NB4 (cell line): ENCODE measurements at places on chromosomes 7 and 10.

DNA sequence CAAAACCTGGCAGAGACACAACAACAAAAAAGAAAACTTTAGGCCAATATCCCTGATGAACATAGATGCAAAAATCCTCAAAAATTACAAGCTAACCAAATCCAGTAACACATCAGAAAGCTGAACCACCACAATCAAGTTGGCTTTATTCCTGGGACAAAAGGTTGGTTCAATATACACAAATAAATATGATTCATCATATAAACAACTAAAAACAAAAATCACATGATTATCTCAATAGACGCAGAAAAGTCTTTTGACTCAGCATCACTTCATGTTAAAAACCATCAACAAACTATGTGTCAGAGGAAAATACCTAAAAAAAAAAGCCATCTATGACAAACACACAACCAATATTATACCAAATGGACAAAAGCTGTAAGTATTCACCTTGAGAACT lies 283.5 kb downstream of the THSD7A start:
- no peak for DNase-seq

DNA sequence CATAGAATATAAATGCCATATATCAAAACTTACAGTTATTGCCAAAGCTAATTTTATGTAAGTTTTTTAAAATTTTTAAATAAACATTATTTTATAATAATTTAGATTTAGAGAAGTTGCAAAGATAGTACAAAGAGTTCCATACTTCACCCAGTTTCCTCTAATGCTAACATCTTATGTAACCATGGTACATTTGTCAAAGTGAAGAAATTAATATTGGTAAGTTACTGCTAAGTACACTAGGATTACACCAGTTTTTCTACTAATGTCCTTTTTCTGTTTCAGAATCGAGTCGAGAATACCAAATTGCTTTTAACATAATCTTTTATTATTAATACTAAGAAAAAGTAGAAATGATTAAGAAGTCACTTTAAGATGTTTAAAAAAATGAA lies 29.2 kb downstream of the CSGALNACT2 start:
- no peak for DNase-seq

DNA sequence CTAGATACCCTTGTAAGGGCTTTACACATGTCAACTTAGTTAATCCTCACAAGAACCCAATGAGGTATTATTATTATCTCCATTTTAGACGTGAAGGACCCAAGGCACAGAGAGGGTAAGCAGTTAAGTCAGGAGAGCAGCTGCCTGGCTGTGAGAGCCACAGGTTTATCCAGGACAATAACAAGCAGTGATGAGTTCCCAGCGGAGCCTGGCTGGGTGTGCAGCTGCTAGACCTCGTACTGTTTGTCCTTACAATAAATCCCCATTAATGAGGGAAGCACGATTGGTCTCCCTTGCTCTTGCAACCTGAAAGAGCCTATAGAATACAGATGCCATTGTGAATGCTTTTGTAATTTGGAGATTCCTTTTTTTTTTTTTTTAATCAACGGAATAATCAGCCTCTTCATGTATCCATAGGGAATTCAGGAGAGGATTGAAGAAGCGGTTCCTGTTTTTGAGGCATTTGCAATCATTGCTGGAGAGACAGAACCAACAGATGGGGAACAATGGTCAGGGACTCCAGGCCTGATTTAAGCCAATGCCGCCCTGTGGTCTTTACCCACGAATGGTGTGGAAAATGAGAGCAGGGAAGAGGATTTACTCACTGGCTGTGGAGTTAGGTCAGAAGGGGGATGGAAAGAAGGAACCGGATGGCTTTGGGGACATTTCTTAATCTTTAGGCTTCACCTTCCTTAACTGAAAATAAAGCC lies 12.3 kb upstream of the ASB4 start:
- DNase-seq: no peak

- DNase-seq: no peak
Observed at GRCh38 chr10:114393482-114393881, 10.8 kb downstream of the AFAP1L2 start.

DNA sequence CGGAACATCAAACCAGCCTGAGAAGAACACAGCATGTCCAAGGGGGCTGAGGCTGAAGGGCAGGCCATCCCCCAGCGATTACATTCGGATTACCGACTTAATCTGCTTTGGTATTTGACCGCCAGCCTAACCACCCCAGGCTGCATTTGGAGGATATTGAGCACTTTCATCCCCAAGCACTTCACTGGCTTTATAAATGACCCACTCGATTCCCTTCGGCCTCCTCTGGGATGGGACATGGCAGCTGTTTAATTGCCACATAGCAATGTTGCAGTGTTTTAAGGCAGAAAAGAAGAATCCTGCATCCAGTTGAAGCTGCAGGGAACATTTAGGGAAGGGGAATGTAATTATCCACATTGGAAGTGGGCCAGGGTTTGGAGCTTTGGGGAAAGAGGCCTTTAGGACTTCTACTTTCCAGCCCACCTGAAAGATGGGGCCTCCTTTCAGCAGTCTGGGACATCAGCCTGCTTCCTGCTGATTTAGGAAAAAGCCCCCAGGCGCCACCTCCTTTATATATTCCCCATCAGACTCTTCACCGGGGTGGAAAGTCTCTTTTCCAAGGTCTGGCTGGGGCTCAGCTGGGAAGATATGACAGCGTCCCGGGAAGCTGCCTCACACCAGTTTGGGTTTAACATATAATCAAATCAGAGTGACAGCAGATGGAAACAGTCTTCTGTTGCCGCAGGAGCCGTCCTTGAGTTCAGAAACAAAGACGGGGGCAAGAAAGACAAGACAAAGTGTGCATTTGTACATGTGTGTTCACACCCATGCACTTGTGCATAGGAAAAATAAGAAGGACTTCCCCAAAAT lies 9.2 kb downstream of the DPCD start:
- DNase-seq: no peak

- no peak for DNase-seq
Observed at GRCh38 chr10:44965651-44966097, 6.1 kb downstream of the RASSF4 start.

GRCh38 chr7:22607180-22607579 lies 107.2 kb upstream of the STEAP1B start:
- DNase-seq: no peak

DNA sequence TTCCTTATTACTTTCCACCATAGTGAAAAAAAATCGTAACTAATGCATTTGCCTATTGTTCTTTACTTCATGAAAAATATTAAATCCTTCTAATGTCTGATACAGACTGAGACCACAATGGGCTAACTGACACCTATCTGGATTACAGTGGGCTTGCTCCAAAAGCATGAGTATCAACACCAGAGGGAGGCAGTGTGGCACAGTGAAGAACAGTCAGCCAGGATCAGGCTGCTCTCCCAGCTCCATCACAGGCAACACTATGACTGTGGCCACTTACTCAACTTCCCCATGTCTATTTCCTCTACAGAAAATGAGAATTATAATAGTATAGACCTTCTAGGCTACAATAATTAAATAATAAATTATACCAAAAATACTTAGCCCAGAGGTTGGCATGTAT lies 97.2 kb downstream of the SLC25A13 start:
- peak; percentile 50 for DNase-seq

DNA sequence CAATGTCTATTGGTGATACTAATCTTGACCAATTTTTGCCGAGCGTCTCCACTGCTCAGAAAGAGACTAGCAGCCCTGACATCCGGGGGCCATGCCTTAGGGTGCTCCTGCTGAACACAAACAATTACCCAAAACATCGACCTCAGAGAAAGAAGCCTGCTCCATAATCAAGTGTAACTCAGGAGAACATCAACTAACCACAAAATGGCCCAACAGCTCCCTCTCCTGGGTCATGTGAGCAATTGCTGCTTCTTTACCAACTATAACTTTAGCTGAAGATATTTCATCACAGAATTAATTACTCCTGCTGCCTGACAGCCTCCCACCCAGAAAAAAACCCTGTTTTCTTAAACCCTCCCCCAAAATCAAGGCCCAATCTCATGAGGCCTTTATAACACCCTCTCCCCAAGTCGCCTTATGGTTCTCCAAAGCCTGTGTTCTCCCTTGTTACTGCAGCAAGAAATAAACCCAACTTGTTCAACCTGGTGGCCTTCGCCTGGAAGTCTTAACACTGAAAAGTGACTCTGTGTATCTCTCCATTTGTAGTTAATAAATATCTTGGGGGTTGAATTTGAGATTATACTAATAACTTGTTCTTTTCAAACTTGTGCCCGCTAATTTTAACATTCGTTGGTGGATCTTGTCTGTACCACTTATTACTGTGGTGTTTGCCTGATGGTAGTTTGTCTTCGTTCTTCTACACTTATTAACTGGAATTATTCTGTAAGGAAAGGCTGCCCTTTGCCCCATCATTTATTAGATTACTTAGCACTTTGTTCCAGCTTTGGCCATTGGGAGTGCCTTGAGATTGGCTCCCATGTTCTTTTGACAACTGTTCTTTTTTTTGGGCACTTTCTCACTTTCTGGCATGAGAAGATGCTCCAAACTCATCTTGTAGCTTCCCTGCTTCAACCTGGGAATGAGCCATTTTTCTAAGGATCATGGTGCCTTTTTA lies 21.2 kb upstream of the RAMP3 start:
- peak; percentile 94 for DNase-seq

- DNase-seq: no peak
Observed at GRCh38 chr10:28798428-28798955, 121.2 kb downstream of the BAMBI start.

DNA sequence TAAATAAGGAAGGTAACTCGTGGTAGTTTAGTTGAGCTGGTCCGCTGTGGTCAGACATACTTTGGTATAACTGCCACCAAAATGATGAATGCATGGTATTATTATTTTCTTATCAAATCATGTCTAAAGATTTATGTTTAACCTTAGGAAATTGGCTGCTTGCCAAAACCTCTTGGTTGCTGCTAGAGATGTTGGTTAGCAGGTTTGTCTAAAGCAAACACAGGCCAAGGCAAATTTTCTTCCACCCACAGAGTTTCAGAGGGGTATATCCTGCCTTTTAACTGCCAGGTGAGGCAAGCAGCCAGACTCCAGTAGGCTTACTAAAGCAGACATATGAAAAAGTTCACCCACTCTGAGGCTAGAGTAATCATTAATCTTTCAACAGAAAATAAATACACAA lies 101.4 kb downstream of the SEMA3E start:
- no peak for DNase-seq

DNA sequence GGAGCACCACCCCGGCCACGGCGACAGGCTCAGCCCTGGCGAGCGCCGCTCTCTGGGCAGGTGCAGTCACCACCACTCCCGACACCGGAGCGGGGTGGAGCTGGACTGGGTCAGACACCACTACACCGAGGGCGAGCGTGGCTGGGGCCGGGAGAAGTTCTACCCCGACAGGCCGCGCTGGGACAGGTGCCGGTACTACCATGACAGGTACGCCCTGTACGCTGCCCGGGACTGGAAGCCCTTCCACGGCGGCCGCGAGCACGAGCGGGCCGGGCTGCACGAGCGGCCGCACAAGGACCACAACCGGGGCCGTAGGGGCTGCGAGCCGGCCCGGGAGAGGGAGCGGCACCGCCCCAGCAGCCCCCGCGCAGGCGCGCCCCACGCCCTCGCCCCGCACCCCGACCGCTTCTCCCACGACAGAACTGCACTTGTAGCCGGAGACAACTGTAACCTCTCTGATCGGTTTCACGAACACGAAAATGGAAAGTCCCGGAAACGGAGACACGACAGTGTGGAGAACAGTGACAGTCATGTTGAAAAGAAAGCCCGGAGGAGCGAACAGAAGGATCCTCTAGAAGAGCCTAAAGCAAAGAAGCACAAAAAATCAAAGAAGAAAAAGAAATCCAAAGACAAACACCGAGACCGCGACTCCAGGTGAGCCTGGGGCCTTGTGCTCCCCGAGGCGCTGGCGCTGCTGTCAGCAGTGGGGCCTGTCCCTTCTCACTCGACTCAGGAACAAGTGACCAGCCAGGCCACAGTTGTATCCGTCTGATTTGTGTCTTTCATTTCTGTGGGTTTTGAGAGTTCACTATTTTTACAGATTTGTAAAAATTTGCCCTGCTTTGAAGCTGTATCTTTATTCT lies 117.7 kb downstream of the CYTH3 start:
- DNase-seq: no peak

DNA sequence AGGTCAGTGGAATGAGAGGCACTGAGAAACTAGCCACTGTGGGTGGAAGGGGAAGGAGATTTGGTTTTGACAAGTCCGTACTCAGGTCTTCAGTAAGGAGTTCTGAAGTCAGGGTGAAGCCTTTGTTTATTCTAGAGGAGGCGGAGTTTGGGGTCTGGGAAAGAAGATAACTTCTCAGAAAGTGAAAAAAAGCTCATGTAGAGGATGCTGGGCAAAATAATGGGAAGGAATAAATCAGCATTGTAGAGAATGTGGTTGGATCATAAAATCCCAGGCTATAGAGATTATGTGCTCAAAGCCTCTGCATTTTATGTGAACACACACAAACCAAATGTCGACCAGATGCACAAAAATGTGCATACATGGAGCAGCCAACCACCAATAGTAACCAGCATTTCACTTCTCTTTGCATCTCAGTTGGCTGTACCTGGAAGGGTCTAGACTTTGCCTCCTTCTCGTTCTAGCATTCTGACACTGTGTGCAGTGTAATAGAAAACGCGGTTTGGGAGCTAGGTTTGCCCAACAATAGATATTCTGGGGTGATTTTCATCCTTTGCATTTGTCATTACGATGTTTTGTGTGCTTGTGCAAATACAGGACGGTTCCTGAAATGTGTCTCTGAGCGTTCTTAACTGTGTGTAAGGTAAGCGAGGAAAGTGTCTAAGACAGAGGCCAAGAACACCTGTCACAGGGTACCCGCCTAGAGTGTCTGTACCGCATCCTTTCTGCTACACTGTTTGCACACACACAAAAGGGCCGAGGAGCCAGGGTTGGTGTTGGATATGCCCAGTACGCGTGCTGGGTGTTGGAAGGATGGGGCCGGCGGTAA lies 603 bp upstream of the HECW1 start:
- DNase-seq: no peak

DNA sequence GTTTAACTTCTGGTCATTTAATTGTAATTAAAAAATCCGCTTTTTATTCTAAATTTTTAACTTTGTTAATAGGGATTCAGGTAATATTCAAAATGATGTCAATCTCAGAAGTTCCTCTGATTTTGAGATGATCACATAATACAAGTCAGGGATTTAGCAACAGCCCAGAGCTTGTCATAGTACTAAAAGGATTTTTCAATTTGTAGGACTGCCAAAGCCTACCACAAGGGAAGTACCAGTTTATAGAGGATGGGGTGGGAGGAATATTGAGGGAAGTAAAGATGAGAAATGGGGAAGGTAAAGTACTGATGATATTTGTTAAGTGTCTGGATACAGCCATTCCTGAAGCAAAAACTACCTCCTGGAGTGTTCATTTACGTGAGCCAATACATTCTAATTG lies 278.2 kb upstream of the TEX47 start:
- no peak for DNase-seq

GRCh38 chr10:99788598-99789256 lies 6.3 kb downstream of the ABCC2 start:
- DNase-seq: no peak
